ENCODE measurements at places on chromosomes 12 and 14.

GRCh38 chr12:39127401-39127800 is 222.0 kb upstream of the CPNE8 start:
- no peak for DNase-seq

DNA sequence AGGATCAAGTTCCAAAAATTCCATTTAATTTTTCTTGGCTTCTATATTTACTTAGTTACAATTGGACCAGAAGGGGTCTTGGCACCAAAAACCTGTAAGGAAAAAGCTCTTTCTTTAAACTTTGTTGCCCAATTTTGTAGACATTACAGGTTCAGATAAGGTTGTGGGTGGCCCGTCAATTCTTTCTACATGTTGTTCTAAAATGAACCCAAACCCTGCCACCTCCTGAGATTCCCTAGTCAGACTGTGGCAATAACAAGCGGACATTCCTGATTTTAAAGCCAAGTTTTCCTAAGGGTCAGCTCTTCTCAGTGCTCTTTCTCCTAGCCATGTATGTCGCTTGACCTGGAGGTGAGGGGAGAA is 45.0 kb upstream of the GSG1 start:
- DNase-seq = no peak

GRCh38 chr12:114438635-114439256 is 32.8 kb upstream of the TBX5 start:
- no peak for DNase-seq

GRCh38 chr12:113587720-113588119 is 116.0 kb upstream of the LHX5 start:
- DNase-seq = no peak

- DNase-seq = peak; percentile 62
These were observed 2.8 kb downstream of the SYNDIG1L start for GRCh38 chr14:74423246-74423645.

DNA sequence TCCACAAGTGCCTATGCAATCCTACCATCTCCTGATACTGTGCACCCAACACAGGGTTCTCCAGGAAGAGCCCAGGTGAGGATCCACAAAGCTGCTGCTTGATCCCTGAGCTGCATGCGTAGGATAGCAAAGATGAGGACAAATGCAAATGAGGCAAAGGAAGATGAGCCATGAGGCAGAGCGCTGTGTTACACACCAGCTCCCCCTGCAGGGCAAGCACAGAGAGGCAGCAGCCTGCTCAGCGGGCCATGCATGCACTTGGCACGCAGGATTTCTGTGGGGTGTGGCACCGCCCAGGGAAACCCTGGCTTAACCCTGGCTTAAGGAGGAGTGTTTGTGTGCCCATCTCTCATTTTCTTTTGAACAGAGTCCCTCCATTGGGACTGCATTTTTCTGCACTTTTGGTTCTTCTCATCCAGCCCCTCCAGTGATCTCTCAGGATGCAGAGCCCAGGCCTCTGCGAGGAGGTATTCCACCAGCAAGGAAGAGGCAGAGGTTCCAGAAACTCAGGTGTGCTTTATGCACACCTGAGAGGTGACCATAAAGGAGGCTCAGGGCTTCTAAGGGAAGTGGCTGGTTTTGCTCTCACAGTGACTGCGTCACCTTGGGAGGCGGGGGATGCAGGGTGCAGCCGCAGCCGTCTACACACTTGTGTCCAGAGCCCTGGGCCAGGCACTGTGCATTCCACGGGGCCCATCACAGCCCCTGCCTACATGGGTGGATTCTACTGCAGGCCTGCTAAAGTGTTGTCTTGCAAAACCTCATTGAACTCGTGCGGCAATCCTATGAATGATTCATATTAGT is 973.3 kb upstream of the TMEM132C start:
- DNase-seq = peak; percentile 78

GRCh38 chr12:2242216-2242615 is 189.4 kb downstream of the CACNA1C start:
- no peak for DNase-seq

DNA sequence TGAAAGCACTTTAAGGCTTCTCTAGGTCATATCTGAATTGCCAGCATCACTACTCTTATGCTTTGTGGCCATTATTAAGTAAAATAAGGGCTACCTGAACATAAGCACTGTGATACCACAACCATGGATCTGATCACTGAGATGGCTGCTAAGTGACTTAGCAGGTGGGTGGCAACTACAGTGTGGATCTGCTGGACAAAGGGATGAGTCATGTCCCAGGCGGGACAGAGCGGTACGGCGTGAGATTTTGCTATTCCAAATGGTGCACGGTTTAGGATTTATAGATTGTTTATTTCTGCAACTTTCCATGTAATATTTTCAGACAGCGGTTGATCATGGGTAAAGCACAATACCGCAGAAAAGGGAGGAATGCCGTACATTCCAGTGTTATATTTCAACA is 39.4 kb downstream of the MLXIP start:
- DNase-seq = peak; percentile 30

- no peak for DNase-seq
These were observed 262.6 kb upstream of the BTG1 start for GRCh38 chr12:92408072-92408900.

- DNase-seq = no peak
These were observed 8.8 kb upstream of the SMARCC2 start for GRCh38 chr12:56197921-56198635.

DNA sequence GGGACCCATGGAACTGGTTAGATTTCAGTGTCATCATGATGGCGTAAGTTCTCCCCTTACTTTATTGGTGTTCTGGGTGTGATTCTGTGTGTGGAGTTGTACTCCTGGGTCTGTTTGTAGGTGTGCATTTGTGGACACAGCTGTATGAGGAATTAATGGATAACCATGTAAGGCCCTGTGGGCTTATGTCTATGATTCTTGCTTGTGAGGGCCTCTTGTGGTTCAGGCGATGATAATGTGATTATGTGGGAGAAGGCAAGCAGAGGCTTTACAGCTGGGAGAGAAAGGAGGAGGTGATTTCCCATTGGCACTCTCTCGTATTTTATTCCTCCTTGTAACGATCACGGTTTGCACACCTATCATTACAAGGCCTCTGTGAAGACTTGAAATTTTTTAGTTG is 96.1 kb downstream of the SCN8A start:
- DNase-seq = no peak

GRCh38 chr12:26149968-26150500 is 25.2 kb upstream of the BHLHE41 start:
- DNase-seq = no peak
